ENCODE measurements at places on chromosomes 3 and 15.

GRCh38 chr3:113222451-113223086 is 11.2 kb downstream of the BOC start:
- DNase-seq: no peak

GRCh38 chr3:142394921-142395622 is 52.8 kb downstream of the XRN1 start:
- no peak for DNase-seq

DNA sequence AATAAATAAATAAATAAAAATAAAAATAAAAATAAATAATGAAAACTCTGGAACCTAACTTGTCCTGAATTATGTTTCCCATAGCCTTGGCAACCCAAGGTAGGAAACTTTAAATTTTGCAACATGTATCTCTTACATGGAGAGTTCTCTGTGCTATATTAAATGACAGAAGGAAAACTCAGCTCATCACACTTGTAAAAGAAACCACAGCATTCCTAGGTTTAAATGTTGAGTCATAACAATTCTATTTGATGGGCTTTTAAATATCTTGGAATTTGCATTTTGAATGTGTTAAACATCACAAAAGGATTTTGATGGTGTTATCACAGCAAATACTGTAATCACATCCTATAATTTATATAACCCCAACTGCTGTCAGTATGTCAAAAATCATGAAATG is 144.2 kb downstream of the LRTM1 start:
- no peak for DNase-seq

- no peak for DNase-seq
Measured at GRCh38 chr3:165746874-165747273, 90.3 kb downstream of the BCHE start.

GRCh38 chr3:196238612-196239560 is 22.6 kb downstream of the SLC51A start:
- no peak for DNase-seq

GRCh38 chr3:43011638-43012037 is 32.5 kb downstream of the GASK1A start:
- DNase-seq: no peak

GRCh38 chr3:102661707-102662497 is 227.1 kb downstream of the ZPLD1 start:
- DNase-seq: no peak

DNA sequence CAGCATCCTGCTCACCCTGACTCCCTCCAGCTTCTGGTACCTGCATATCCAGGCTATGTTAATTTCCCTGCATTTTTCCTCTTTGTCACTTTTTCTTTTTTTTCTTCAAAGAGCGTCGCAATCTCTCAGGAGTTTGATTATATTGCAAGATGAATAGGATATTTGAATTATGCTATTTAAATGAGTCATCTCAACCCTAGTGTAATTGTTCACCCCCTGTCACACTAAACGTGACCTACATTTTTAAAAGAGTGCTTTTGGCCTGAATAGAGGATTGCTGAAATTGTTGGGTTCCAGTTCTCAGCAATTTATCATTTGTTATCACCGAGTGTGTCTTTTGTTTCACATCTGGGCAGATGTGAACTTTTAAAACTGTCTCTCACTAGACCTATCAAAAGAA is 294.7 kb downstream of the SOX2 start:
- DNase-seq: no peak

GRCh38 chr3:94627689-94628088 is 564.8 kb downstream of the NSUN3 start:
- DNase-seq: no peak

DNA sequence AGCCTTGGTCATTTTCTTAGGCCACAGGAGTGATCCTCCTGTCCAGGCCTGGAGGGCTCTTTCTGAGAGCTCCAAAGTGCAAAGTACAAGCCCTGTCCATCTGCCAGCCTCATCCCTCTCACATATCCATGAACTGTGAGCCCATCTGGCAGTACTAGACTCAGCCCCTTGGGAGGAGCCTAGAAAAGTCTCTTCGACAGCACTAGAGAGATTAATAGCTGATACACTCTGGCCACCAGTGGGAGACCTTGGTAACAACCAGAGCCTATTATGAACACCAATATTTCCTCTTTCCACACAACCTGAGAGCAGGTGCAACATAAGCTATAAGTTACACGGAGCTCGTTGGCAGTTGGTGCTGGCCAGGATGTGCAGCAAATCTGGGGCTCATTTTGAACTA is 59.5 kb upstream of the DCLK3 start:
- no peak for DNase-seq

- no peak for DNase-seq
Measured at GRCh38 chr3:63094642-63095408, 183.3 kb upstream of the SYNPR start.

- no peak for DNase-seq
Measured at GRCh38 chr3:184745526-184745925, 33.7 kb upstream of the MAGEF1 start.

DNA sequence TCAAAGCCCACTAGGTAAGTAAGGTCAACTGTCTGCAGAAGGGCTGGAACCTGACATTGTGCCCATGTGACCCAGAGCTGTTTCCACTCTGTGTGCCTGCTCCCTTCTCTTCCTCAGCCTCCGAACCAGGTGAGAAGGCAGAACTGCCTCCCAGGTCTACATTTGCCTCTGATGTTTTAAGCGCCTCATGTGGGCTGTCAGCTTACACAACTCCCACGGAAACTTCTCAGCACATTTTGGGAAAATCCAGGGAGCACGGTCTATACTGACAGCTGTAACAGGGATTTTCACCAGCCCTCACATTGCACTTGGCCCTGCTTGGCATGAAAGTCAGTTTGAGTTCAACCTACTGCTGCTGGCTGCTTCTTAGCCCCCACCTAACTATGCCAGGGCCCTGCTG is 46.9 kb upstream of the SLC24A5 start:
- no peak for DNase-seq

DNA sequence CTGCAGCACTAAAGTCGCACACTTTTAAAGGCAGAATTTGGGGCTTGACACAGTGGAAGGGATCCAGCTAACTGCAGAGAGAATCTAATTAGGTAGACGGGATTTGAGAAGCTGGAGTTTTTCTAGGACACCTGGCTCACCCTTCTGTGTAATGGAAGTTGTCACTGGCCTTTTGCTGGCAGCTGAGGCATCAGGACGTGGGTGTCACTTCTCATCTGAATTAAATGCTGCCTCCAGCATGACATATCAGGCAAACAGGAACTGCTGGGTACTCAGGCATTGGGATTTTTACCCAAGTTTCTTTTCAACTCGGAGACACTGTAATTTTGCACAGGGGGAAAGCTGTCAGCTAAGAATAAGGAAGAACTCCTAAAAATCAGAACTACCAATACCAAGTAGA is 861.9 kb upstream of the ARPP21 start:
- DNase-seq: no peak

DNA sequence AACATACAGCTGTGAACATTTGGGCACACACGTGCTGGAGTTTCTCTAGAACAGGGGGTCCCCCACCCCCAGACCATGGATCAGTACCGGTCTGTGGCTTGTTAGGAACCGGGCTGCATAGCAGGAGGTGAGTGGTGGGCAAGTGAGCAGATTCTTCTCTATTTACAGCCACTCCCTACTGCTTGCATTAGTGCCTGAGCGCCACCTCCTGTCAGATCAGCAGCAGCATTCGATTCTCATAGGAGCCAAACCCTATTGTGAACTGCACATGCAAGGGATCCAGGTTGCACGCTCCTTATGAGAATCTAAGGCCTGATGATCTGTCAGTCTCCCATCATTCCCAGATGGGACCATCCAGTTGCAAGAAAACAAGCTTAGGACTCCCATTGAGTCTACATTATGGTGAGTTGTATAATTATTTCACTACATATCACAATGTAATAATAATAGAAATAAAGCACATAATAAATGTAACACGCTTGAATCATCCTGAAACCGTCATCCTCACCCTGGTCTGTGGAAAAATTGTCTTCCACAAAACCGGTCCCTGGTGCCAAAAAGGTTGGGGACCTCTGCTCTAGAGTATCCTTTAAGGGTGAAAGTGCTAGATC is 25.8 kb downstream of the CHRM5 start:
- DNase-seq: no peak

All from caudate nucleus (tissue), 63 donors.